GOT3 (cell line): ENCODE measurements at places on chromosomes 5 and 9.

DNA sequence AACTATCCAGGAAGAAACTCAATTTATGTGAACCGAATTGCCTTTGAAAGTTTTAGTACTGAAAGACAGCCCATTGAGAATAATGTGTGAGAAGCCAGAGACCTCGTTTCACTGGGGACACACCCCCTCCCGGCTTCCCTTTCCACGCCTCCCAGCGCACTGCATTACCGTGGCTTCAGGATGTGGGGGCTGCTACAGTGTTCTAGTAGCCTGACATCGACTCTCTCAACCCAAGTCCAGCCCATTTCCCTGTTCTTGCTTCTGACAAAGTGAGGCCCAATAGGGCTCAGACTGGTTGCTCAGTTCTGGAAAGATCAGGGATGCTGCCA, 3.5 kb downstream of the PAX5 start:
- no peak for DNase-seq

- no peak for DNase-seq
These were observed 48.2 kb downstream of the CDK5RAP2 start for GRCh38 chr9:120531683-120532300.

- DNase-seq = no peak
These were observed 86.5 kb downstream of the CEMIP2 start for GRCh38 chr9:71681708-71682272.

- no peak for DNase-seq
These were observed 30.1 kb downstream of the FRMD3 start for GRCh38 chr9:83508067-83508466.

DNA sequence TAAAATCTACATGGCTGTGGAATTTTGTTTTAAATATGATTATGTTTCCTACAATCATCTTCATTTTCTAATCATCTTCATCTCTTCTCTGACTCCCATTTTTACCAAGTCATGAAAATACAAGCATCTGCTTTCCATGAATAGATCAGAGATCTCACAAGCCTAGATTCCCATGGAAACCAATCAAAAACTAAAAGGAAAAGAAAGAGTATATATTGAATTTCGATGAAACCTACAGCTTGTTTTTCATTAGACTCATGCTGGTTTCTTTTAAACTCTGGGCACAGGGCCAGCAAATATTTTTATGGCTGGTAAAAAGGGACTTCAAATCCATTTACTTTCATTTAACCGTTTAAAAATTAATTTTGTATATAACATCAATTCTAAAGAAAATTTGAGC, 51.2 kb downstream of the INVS start:
- no peak for DNase-seq

DNA sequence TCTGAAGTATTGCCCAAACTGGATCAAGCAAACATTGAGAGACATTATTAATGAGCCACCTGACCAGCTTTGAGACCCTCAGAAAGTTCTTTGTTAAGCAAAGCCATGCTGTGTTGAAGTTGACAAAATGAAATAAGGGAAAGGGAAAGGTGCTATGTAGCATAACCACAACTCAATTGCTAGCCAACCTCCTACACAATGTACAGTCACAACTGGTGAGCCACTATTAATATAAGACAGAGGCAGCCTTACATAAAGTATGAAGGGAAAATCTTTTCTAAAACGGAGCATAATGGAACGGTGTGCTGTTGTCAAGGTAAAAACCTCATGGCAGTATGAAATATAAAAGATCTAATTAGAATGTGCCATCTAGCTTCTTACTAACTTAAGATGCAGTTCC, 375.8 kb upstream of the ST8SIA4 start:
- no peak for DNase-seq

GRCh38 chr5:56202483-56202882, 30.6 kb downstream of the ANKRD55 start:
- DNase-seq = no peak

DNA sequence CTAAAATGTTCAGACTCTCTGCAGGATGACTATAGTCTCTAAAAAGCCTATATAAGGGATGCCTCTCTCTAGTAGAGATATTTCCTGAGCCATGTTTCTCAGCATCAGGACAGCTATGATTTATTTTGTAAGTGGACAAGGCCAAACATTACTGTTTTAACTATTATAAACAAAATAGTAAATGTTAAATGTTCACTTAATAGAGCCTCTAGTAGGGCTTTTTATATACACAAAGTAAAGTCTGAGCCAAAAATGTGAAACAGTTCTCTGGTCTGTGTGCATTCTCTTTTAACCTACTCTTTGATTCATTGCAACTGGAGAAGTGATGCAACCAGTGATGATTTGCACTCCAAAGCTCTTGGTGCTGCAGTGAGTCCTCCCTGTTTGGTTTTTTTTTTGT, 220.5 kb downstream of the GDNF start:
- no peak for DNase-seq

DNA sequence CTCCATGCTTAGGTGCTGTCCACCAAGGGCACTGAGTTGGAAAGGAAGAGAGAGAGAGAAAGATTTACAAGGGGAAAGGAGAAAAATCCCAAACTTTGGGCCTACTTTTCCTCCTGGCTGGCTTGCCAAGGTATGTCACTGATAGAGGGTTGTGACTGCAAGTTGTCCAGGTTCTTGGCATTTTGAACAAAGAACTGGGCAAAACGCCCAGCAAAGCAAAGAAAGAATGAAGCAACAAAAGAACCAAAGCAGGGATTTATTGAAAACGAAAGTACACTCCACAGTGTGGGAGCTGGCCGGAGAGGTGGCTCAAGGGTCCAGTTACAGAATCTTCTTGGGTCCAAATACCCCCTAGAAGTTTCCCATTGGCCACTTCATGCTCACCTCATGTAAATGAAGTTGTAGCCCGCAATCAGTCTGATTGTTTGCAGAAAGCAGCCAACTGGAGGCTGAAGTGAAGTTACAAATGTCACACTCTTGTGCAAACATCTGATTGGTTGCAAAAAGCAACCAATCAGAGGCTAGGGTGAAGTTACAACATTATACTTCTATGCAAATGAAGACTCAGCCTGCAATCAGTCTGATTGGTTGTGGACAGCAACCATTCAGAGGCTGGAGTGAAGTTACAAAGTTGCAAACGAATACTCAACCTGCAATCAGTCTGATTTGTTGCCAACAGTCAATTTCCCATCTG, 263.5 kb downstream of the YTHDC2 start:
- DNase-seq = no peak
